ENCODE measurements at places on chromosomes 12 and 14.

GRCh38 chr12:18906395-18906794 is 168.5 kb downstream of the CAPZA3 start:
- DNase-seq, result no peak

DNA sequence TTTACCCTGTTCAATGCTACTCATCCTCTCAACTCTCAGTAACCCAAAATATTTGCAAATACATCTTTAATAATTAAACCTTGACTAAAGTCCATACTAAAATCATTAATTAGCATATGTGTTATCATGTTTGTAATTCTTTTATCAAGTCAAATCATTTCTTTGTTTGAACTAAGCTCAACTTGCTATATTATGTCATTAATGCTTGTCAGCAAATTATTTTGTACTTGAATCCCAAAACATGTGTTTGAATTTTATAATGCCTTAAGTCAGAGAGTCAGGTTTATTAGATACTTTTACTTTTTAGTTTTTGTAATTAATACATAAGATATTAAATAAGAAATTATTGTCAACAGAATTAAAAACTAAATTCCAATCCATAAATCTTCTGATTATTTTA is 16.5 kb downstream of the ABCD2 start:
- DNase-seq, result no peak

DNA sequence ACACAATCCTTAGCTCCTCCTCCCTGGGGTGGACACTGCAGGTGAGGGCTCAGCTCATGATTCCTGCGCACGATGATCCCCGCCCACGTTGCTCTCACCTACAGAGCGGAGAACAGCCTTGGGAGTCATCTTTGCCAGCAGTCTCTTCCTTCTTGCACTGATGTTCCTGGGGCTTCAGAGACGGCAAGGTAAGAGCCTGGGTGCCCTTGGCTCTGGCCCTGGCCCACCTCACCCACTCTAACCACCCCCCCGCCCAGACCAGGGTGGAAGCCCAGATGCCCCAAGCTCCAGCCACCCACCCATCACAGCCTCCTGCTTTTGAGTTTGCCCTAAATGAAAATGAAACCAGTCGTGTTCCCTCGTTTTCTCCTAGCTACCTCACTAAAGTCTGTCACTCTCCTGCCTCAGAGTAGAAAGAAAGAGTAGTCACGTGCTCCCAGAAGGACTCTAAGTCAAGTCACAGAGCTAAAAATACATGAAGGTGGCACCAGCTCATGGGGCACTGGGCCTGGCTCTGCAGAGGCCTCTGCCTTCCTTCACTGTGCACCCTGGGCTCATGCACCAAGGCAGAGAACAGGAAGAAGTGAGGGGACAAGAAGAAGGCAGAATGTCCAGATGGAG is 9.0 kb downstream of the TAPBPL start:
- DNase-seq, result no peak

- peak; percentile 19 for DNase-seq
These were observed 55.2 kb upstream of the GNPNAT1 start for GRCh38 chr14:52846591-52846990.

DNA sequence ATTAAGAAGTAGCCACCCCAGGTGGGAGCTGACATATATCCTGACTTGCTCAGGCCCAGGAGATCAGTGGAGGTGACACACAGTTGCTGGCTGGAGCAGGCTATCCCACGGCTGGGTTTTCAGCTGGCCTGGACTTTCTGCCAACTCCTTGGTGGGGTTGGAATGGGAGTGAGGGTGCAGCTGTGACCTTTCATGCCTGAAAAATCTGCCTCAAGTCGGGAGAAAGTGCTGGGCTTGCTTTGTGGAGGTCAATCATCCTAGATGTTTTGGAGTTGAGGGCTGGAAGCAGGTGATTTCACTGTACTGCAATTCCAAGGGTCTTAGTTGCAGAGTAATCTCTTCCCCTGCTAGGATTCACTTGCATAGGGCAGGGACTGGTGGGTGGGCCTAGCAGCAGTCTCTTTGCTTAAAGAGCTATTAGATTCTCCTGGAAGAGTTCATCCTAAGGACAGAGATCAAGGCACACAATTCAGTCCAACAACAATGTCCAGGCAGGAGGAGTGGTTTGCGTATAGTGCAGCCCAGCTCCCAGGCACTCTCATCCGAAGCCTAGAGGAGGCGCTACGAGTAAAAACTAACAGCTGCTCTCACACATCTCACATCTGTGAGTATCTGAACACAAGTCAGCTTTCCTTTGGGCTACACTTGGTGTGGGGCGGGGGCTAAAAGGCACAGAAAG is 98.1 kb downstream of the GAS2L3 start:
- peak; percentile 40 for DNase-seq

GRCh38 chr14:101078170-101078891 is 174.8 kb upstream of the RTL1 start:
- no peak for DNase-seq

- peak; percentile 59 for DNase-seq
These were observed 45.7 kb upstream of the VASH1 start for GRCh38 chr14:76715511-76716081.

GRCh38 chr12:51527966-51528365 is 63.1 kb upstream of the SCN8A start:
- no peak for DNase-seq

GRCh38 chr14:69464829-69465228 is 19.7 kb upstream of the PLEKHD1 start:
- DNase-seq, result no peak

DNA sequence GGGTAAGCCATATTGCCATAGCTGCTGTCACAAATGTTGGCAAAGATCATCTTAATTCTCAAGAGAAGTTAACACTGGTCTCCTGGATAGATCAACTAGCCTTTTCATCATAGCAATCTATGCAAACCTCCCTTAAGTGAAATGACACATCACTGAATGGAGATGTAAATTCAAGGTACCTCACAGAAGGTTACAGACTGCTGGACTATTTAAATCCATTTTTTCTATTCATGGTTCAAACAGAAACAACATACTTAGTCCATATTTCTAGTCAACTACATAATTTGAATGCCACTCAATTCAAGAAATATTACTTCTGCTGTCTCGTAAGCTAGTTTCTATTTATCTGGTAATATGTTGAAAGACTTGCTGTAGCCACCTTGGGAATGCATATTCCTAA is 748.3 kb downstream of the C12orf50 start:
- no peak for DNase-seq

DNA sequence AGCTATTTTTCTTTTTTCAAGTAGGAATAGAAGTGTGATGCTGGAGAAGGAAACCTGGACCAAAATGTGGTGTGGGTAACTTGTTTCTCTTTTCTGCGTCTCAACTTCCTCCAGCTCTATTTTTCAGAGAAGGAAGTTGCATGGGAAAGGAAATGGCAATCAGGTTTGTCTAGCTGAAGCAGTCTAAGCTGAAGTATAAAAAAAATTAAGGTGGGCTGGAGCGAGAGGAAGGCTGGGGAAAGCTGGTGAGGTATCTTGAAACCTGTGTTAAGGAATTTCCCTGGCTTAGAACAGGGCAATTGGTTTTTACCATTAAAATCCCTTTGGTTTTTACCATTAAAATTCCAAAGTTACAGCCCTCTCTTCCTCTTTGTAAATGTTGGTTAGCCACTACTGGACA is 34.2 kb upstream of the NINJ2 start:
- DNase-seq, result no peak

GRCh38 chr12:91052026-91052425 is 5.8 kb downstream of the KERA start:
- no peak for DNase-seq

GRCh38 chr12:80924437-80924836 is 13.3 kb downstream of the LIN7A start:
- no peak for DNase-seq

- no peak for DNase-seq
These were observed 21.6 kb downstream of the GPR132 start for GRCh38 chr14:105043641-105044040.

DNA sequence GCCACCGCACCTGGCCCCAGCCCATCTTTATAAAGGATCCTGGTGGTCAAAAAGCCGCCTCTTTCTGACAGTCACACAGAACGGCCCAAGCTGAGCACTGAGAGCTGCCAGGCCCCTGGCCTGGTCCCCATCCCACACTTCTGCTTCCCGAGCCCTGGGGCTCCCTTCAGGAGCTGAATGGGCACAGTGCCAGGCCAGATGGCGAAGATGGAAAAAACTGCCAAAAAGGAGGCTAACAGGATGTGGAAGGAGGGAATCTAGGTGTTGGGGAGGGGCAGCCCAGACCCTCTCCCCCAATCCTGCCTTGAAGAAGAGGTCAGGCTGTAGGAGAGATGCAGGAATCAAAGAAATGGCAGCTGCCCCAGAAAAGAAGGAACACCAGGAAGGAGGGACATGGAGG is 5.0 kb downstream of the LPAR5 start:
- DNase-seq, result peak; percentile 69

DNA sequence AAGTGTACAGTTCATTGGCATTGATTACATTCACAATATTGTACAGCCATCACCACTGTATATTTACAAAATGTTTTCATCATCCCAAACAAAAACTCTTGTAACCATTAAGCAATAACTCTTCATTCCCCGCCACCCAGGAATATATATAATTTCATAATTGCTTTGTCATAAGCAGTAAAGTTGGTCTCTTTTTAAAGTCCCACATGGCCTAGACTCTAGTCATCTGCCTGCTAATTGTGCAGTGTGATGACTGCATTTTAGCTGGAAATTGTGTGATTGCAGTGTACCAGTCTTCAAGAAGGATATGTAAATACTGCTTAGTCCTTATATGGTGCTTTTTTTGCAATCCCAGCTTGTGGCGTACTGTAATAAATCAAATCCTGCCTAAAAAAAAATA is 75.1 kb upstream of the ATP2A2 start:
- no peak for DNase-seq

DNA sequence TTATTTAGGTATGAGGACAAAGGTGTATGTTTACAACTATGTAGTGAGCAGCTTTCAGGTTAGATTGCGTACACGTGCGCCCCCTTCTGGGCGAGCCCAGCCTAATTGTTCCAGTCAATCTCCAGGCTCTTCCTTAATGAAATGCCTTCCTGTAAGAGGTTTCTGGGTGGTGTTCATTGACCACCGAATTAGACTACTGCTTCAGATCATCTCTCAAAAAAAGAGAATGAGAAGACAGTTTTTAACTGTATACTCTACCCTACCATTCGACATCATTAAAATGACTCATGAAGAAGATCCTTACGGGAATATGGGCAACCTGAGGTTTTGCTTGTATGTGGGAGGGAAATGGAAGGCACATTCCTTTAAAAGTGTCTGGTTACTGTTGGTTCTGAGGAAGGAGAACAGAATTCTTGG is 2.1 kb downstream of the LUM start:
- DNase-seq, result peak; percentile 77

- no peak for DNase-seq
These were observed 223.8 kb downstream of the DACT1 start for GRCh38 chr14:58861586-58861985.

DNA sequence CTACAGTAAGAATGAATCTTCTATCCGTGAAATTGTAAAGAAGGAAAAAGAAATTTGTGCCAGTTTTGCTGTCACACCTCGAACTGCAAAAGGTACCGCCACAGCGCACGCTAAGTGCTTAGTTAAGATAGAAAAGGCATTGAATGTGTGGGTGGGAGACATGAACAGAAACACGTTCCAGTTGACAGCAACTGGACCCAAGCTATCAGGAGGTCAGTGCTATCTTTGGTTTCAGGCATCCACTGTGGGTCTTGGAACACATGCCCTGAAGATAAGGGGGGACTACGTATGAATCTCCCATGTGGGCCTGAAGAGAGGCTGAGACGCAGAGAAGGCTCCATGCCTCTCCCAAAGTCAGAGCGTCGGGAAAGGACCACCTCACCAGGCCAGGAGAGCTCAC is 9.8 kb downstream of the IFFO1 start:
- no peak for DNase-seq

GRCh38 chr14:23645812-23646647 is 9.9 kb downstream of the DHRS2 start:
- no peak for DNase-seq

- DNase-seq, result peak; percentile 77
These were observed 325.8 kb upstream of the DIO3 start for GRCh38 chr14:101235335-101236103.

- DNase-seq, result no peak
These were observed 16.4 kb upstream of the SRRM4 start for GRCh38 chr12:118964988-118965387.

- peak; percentile 62 for DNase-seq
These were observed 8.7 kb upstream of the JDP2 start for GRCh38 chr14:75418850-75419768.

DNA sequence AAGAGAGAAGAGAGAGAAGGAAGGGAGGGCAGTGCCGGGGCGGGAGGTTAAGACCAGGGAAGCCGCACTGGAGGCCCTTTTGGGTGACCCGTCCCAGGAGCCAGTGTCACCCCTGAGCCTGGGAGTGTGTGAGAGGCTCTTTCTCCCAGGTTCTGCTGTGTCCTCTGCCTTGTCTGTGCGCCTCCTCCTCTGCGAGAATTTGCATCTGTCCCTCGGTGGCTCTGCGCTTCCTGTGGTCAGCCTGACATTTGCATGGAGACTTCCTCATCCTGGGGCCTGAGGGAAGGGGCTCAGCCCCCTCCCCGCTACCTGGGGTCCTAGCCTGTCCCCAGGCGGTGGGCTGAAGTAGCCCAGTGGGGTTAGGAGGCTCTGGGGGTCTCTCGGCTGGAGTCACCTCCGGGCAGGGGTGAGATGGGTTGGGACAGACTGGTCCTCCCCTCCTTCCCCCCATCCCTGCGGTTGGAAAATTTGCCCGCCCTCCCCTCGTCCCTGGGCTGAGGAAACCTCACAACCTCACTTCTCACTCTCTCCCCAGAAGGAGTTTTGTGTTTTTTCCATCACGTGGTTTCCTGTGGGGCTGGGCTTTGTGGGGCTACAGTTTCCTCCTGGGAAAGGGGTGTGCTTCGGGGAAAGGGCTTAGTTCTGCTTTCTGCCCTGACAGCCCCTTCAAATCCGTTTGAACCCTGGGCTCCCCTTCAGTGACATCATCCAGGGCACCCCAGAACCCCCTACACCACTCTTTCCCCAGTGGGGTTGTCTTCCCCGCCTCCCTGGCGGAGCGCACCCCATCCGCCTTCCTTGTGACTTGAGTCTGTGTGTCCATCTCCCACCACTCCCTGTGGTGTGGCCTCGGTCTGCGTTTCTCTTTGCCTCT is 2.5 kb downstream of the PTPN6 start:
- DNase-seq, result peak; percentile 83

GRCh38 chr14:96579855-96580254 is 77.7 kb downstream of the PAPOLA start:
- no peak for DNase-seq

GRCh38 chr12:77837876-77838291 is 7.2 kb downstream of the NAV3 start:
- DNase-seq, result peak; percentile 73
